ENCODE measurements at places on chromosomes 2 and 18. TPM values are rescaled to one million over a fixed set of nuclear protein-coding genes. Genes with fewer than 3 reads are reported as not detected.

The FSIP2 gene
- 2.0 TPM for polyA plus RNA-seq

The ABCB11 gene
- polyA plus RNA-seq, result not detected

The ACMSD gene
- 40.9 TPM for polyA plus RNA-seq

- no peak for DNase-seq
These were observed 19.8 kb downstream of the HDAC4 start for GRCh38 chr2:239380831-239381708.

DNA sequence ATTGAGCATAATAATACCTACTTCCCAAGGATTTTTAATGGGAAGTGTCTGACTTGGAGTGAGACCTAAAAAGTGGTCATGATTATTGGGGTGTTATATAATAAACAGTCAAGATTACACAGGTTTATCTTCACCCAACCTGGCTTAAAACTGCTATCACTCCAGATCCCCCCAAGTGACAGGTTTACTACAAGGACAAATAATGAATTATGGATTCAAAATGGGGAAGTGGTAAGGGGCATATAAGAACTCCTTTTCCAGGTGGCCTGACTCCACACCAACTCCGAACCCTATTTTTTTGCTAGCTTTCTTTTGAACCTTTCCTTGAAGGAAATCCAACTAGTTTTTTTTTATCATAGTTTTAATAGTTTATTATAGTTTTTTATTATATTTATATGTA lies 663.0 kb upstream of the FANCL start:
- no peak for DNase-seq

GRCh38 chr2:206345606-206346005 lies 71.1 kb downstream of the ZDBF2 start:
- DNase-seq, result no peak

DNA sequence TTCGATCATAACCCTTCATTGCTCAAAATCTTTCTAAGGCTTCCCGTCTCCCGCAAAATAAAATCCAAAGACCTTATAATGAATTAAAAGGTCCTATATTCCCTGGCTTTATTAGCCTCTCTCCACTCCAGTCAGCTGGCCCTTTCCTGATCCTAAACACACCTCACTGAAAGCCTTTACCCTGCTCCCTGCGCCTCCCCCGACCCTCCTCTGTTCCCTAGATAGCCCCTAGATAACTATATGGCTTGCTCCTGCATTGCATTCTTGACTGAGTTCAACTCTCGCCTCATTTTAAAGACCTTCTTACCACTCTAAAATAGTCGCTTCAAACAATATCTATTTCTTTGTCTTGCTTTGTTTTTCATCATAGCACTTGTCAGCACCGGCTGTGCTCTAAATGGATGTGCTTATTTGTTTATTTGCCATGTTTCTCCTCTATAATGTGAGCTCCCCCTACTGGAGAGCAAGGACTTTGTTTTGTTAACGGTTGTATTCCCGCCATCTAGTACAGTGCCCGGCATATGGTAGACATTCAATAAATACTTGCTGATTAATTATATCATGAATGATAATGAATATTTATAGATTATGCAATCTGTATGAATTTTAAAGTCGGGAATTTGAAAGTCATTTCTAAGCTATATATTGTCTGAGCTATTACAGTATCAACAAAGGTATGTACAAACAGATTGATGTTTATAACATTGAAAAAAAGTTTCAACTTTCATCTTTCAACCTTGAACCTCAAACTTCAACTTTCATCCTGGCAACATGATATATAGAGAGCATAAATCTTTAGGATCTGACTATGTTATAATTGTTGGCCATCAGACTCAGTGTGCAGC lies 32.4 kb upstream of the VIT start:
- peak; percentile 48 for DNase-seq

DNA sequence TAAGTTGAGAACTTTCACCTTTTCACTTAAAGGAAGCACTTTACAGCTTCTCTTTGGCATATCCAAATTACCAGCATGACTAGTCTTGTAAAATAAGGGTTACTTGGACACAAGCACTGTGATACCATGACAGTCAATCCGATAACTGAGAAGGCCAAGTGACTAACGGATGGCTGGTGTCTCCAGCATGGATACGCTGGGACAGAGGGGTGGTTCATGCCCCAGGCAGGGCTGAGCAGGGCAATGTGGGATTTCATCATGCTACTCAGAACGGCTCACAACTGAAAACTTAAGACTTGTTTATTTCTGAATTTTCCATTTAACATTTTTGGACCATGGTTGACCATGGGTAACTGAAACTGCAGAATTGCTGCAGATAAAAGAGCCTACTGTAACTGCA lies 43.1 kb upstream of the GPR155 start:
- no peak for DNase-seq

- DNase-seq, result no peak
These were observed 5.4 kb downstream of the IL1R1 start for GRCh38 chr2:102147935-102148334.

DNA sequence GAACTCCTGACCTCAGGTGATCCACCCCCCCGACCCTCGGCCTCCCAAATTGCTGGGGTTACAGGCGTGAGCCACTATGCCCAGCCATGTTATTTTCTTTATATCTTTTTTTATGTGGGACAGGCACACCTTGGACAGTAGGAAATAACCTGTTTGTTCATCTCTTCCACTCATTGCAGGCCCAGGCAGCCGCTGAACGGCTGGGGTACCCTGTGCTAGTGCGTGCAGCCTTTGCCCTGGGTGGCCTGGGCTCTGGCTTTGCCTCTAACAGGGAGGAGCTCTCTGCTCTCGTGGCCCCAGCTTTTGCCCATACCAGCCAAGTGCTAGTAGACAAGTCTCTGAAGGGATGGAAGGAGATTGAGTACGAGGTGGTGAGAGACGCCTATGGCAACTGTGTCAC lies 8.4 kb downstream of the CAD start:
- no peak for DNase-seq

- DNase-seq, result no peak
These were observed 30.7 kb downstream of the BAZ2B start for GRCh38 chr2:159585622-159586021.

GRCh38 chr2:188659656-188660406 lies 314.3 kb upstream of the COL3A1 start:
- no peak for DNase-seq

DNA sequence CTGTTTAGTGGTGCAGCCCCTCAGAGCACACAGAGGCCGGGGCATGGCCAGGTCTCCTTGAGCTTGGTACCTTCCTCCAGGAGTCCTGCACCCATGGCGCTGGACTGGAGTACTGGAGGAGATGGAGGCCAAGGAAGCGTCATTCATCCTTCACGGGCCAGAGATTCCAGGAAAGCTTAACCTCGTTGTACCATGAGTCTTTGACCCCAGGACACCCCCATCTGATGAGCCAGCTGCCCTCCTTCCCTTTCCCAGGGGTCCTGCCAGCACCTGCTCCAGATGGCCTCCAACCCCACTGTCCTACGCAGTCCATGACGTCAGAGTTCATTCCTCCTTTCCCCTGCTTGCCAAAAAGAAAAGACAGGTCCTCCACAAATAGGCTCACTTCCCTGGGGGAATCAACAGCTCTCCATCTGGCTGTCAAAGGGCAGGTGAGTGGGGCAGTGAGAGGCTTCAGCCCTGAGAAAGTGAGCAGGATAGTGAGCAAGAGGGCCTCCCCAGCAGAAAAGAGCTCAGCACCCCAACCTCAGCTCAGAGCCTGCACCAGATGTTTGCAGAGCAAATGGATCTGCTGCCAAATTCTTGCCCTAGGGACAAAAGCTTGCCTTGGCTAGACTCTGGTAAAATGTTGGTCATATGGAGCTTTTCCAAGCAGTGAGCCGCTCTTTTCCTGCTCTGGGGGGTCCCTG lies 4.5 kb upstream of the NPPC start:
- DNase-seq, result no peak

DNA sequence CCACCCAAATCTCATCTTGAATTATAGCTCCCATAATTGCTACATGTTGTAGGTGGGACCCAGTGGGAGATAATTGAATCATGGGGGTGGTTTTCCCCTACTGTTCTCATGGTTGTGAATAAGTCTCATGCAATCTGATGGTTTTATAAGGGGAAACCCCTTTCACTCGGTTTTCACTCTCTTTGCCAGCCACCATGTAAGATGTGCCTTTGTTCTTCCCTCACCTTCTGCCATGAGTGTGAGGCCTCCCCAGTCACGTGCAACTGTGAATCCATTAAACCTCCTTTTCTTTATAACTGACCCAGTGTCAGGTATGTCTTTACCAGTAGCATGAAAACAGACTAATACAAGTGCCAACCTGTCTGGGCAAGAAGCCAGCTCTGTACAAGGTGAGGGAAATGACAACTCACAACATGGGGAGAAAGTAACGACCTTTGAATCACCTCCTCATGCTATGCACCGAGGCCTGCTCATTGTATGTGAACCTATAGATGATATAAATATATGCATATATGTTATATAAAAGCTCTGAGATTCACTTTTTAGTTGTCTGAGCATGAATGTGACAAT lies 162.2 kb downstream of the ALPK2 start:
- no peak for DNase-seq

- DNase-seq, result no peak
These were observed 8.1 kb upstream of the GPBAR1 start for GRCh38 chr2:218252509-218253231.

DNA sequence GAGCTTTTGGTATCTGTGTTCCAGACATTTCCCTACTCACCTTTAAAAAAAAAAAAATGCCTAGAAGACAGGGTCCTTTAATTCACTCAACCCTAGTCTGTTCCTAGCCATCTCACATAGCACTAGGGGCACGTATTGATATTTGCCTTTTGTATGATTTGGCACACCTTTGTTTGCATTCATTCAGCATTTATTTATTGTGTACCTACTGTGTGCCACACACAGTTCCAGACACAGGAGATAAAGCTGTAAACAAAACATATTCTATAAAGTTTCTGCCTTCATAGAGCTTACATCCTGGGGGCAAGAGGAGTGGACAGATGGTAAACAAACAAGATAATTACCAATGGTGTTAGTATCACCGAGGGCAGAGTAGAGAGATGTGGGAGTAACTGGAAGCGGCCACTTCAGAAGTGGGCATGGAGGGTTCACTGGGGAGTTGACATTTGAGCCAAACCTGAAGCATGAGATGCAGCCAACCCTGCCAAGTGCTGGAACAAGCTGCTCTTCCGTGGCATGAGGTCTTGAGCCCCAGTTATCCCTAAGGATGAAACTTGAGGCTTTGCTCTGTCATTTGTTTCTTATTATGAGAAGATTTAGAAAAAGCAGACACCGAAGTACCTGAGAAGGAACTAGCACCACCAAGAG lies 18.2 kb downstream of the MAPRE2 start:
- DNase-seq, result no peak

DNA sequence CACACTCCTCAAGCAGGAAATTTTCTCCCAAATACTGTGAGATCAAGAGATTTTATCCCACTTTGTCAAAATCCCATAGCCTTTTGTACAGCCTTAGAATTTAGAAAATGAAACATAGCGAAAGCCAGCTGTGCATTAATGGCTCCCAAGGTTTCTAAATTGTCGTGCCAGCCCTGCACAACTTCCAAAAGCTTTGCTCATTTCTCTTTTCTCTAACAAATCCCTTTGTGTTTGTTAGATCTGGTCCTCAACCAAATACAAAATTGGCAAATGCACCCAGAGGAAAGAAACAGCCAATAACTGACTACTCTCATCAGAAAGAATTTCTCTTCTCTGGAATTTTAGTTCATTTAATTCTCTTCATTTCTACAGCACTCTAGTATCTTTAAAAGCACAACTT lies 361.1 kb downstream of the INSIG2 start:
- DNase-seq, result no peak

GRCh38 chr2:46836295-46837111 lies 79.1 kb downstream of the MCFD2 start:
- DNase-seq, result no peak

- DNase-seq, result no peak
These were observed 66.3 kb downstream of the RTTN start for GRCh38 chr18:70139138-70139537.

- DNase-seq, result no peak
These were observed 56.0 kb downstream of the TEX44 start for GRCh38 chr2:231648579-231649174.
